Stimulated activated CD4-positive, alpha-beta T cell treated with anti-CD3 and anti-CD28 coated beads, Interleukin-1b, Interleukin-23, amount 100 ng/mL, for 24 hours (primary cell): ENCODE measurements at places on chromosomes 12 and 14.

DNA sequence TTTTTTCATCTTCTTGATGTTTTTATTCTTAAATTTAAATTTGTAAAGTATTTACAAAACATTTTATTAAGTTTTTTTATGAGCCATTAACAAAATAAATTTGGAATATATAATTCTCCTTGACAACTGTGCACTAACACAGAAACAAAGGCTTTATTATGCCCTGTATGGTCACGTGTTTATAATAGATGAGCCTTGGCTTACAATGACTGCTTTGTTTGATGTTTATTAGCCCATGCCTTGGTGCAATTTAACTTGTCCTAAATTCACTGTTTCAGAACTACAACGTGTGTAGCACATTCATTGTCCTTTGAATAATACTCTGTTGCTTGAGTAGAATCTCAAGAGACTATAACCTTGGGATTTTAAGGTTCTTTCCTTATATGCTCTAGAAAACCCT, 59.8 kb downstream of the CNTN1 start:
- DNase-seq = no peak

GRCh38 chr12:32273712-32274111, 125.6 kb upstream of the FGD4 start:
- DNase-seq = peak; percentile 12

DNA sequence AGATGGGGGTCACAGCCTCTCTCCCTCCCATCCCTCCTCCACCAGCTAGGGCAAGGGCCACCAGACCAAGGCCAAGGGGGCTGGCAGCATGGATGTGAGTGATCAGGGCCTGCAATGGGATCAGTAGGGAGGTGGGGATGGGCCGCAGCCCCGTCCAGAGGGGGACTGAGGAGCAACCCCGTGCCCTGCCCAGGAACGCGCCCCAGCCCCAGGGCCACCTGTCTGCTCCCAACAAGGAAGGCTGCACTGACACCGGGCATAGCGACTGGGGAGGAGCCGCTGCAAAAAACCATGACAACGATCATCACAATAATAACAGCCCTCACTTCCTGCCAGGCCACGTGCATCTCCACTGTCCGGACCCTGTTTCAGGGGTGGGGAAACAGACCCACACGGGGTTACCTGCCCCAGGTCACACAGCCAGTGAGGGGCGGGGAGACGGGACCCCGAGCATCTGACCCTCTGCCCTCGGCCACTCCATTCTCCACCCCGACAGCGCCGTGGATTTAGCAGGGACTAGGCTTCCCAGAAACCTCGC, 24.3 kb downstream of the NCOR2 start:
- no peak for DNase-seq

DNA sequence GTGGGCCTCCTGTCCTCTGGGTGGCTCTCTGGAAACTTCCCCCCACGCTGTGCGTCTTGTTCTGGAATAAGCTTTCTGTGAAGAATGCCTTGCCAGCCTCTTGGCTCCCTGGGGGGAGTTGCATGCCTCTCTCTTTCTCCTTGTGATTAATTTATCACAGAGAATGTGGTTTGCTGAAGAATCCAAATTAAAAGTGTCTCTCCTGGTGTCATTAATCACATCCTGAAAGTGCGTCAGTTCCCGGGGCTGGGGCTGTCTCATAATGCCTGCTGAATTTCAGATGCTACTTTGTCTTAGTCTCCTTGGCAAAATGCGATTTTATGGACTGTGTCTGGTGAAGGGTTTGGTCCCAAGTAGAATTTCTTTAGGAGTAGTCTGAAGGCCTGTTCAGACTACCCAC, 787.7 kb upstream of the TMEM132C start:
- no peak for DNase-seq

- DNase-seq = no peak
These were observed 356.2 kb downstream of the NELL2 start for GRCh38 chr12:44519931-44520330.

DNA sequence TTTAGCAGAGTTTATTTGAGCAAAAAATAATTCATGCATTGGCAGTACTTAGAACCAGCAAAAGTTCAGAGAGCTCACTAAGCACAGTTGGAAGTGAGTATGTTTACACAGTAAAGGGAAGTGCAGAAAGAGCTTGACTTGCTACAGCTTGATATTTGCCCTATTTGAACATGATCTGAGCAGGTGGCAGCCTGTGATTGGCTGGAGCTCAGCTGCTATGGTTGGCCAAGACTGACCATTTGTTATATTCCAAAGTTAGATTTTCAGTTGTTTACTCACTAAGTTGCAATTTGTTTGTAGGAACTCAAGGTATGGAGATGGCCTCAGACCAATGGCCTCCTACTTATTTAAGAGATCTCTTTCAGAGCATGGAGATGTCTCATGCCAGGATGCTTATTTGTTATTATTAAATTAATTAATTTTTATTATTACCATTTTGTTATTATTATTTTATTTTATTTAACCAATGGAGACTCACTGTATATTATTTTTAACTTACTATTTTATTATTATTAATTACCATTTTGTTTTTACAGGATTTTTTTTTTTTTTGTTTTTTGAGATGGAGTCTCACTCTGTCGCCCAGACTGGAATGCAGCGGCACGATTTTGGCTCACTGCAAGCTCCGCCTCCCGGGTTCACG, 49.0 kb downstream of the ATP23 start:
- DNase-seq = no peak
